ENCODE measurements at places on chromosomes 1 and 21. TPM values are rescaled to one million over a fixed set of nuclear protein-coding genes. Genes with fewer than 3 reads are reported as not detected.

GRCh38 chr1:11156963-11157362 is 32.2 kb upstream of the ANGPTL7 start:
- no peak for DNase-seq
- no peaks in the 10 kb centered on the region for H3K36me3 ChIP-seq
- H3K27ac ChIP-seq = no peak overlapping the region
- no peak overlapping the region for H3K4me3 ChIP-seq

GRCh38 chr1:214584805-214585766 is 17.9 kb upstream of the CENPF start:
- no peaks in the 10 kb centered on the region for H3K36me3 ChIP-seq
- no peaks in the 10 kb centered on the region for H3K27me3 ChIP-seq
- DNase-seq = no peak
- H3K27ac ChIP-seq = no peak overlapping the region
- no peak overlapping the region for H3K4me3 ChIP-seq
- no peaks in the 10 kb centered on the region for H3K4me1 ChIP-seq

DNA sequence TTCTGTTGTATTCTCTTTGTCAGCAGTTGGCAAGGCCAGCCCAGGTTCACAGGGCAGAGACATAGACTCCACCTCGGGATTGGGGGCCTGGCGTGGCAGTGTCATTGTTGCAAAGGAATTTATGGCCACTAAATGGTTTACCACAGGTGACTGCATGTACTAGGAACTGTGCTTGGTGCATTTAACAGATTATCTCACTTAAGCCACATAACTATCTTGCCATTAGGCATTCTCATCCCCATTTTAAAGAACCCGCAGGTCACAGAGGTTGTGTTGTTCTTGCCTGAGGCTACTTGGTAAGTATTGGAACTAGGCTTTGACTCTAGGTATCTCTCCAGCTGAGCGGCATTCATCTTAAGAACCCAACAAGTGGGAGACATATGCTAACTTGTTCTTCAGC is 9.7 kb downstream of the TLCD4 start:
- no peak overlapping the region for H3K4me3 ChIP-seq
- H3K36me3 ChIP-seq = no peaks in the 10 kb centered on the region
- H3K27me3 ChIP-seq = no peaks in the 10 kb centered on the region
- H3K4me1 ChIP-seq = no peaks in the 10 kb centered on the region
- no peak for DNase-seq
- no peak overlapping the region for H3K27ac ChIP-seq

GRCh38 chr1:200306944-200307754 is 102.7 kb downstream of the ZNF281 start:
- H3K36me3 ChIP-seq = no peaks in the 10 kb centered on the region
- no peak overlapping the region for H3K27ac ChIP-seq
- H3K4me3 ChIP-seq = no peak overlapping the region
- no peak for DNase-seq
- no peaks in the 10 kb centered on the region for H3K27me3 ChIP-seq
- no peaks in the 10 kb centered on the region for H3K4me1 ChIP-seq

GRCh38 chr1:113456967-113457366 is 66.7 kb downstream of the MAGI3 start:
- H3K4me3 ChIP-seq = no peak overlapping the region
- no peaks in the 10 kb centered on the region for H3K4me1 ChIP-seq
- no peaks in the 10 kb centered on the region for H3K27me3 ChIP-seq
- H3K36me3 ChIP-seq = no peaks in the 10 kb centered on the region
- no peak overlapping the region for H3K27ac ChIP-seq

DNA sequence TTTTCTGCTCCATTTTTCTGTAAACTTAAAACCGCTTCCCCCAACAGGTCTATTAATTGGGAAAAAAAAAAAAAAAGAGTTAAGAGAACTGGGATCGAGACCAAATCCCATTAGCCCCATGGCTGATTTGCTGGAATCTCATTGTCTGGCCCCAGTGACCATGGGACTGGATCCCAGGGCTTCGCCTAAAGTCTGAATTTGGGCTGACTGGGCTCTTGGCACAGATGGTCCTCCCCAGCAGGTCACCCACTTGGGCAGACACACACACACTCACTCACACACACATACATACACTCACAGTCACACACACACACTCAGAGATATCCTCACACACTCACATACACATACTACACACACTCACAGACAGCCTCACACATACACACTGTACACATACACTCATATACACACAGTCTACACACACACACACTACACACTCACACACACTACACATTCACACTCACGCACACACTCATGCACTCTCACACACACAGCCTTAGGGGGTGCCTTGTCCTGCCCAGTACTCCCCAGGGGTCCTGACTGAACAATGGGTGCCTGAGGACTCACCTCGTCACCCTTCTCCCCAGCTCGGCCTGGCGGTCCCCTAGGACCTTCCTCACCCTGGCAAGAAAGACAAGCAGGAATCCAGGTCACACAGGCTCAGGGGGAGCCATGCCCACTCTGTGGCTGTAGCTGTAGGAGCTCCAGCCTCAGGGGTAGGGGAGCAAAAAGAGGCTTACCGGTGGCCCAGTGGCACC is 7.5 kb downstream of the COL9A2 start:
- H3K4me3 ChIP-seq = no peak overlapping the region
- no peaks in the 10 kb centered on the region for H3K4me1 ChIP-seq
- no peak overlapping the region for H3K27ac ChIP-seq
- H3K27me3 ChIP-seq = no peaks in the 10 kb centered on the region

- H3K27me3 ChIP-seq = no peaks in the 10 kb centered on the region
- no peak overlapping the region for H3K27ac ChIP-seq
- H3K4me1 ChIP-seq = no peaks in the 10 kb centered on the region
- DNase-seq = no peak
Measured at GRCh38 chr1:93552741-93553455, 105.0 kb downstream of the FNBP1L start.

DNA sequence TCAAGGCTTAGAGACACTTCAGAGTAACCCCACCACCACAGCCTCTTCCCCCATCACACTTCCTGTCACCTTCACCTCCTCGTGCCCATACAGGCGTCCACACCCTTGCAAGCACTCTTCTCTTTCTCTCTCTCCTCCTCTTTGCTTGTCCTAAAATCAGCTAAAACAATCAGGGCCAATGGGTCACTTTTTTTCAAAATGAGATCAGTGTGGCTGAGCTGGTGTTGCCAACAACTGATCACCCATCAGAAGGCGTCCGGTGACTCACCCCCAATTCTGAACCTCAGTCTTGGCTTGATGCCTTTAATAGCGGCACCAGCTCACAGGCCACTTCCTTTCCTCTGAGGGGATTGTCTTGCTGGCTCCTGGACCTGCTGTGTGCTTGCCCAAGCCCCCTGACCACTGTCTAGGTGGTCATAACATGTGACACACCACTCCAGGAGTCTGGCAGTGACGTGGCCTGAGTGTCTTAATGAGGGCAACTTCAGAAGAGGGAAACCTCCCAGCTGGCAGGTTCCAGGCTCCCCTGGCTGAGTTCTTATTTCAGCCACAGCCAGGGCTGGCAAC is 1.6 kb downstream of the DRAXIN start:
- H3K36me3 ChIP-seq = no peaks in the 10 kb centered on the region
- H3K4me1 ChIP-seq = no peaks in the 10 kb centered on the region
- DNase-seq = peak; percentile 70
- H3K4me3 ChIP-seq = no peak overlapping the region

DNA sequence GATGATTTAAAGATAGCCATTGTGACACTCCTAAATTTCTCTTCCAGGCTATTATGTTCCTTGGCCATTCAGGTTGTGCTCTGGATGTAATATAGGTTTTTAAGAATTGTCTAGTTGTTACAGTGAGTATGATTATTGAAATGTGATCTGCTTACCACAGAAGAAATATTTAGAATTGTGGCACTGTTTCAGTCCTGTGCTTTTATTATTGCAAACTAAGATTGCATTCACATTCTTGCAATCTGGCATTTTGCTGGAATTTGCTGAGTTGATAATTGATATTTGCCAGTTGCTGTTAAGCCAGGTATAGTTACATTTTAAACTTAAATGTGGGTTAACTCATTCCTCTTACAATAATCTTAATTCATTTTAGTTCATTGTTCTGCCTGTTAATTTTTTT is 22.3 kb downstream of the EXO1 start:
- no peak for DNase-seq
- H3K27me3 ChIP-seq = no peaks in the 10 kb centered on the region
- no peaks in the 10 kb centered on the region for H3K4me1 ChIP-seq
- no peak overlapping the region for H3K4me3 ChIP-seq
- no peaks in the 10 kb centered on the region for H3K36me3 ChIP-seq
- H3K27ac ChIP-seq = no peak overlapping the region

GRCh38 chr1:46682064-46682463 is 10.4 kb downstream of the TEX38 start:
- no peak overlapping the region for H3K27ac ChIP-seq
- no peaks in the 10 kb centered on the region for H3K4me1 ChIP-seq
- H3K36me3 ChIP-seq = peaks cover 11% of the 10 kb centered on the region
- H3K27me3 ChIP-seq = no peaks in the 10 kb centered on the region
- H3K4me3 ChIP-seq = no peak overlapping the region

DNA sequence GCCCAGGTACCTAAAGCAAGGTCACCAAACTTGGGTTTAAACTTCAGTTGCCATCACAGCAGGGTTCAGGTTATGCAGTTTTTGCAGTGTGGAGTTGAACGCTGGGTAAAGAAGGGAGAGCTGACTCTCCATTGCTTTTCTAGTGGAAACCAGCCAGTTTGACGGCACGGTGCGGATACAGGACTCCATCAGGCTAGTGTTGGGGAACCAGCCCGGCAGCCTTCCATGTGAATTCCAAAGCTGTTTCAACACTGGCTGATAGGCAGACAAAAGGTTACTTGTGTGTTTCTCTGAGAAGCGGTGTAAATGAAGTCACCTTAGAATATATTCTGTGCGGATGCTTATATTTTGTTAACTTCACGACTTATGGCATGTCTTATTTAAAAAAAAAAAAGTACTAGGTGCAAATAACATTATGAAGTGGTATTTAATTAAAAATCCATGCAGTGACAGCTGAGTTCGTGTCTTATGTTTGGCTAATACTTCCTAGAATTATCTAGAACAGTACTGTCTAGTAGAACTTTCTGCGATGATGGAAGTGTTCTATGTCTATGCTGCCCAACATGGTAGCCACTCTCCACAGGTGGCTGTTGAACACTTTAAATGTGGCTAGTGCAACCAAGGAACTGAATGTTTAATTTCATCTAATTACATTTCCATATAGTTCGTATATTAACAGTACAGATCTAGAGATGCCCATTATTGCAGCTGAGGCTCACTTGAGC is 29.9 kb upstream of the RCAN3 start:
- peaks cover 1% of the 10 kb centered on the region for H3K36me3 ChIP-seq
- no peak overlapping the region for H3K4me3 ChIP-seq
- no peaks in the 10 kb centered on the region for H3K4me1 ChIP-seq
- DNase-seq = no peak

GRCh38 chr21:45590246-45590725 is 48.0 kb upstream of the SLC19A1 start:
- no peaks in the 10 kb centered on the region for H3K36me3 ChIP-seq
- H3K27ac ChIP-seq = no peak overlapping the region
- peak; percentile 84 for DNase-seq
- H3K27me3 ChIP-seq = no peaks in the 10 kb centered on the region
- H3K4me3 ChIP-seq = no peak overlapping the region
- no peaks in the 10 kb centered on the region for H3K4me1 ChIP-seq

- H3K36me3 ChIP-seq = no peaks in the 10 kb centered on the region
- H3K27ac ChIP-seq = no peak overlapping the region
- H3K4me1 ChIP-seq = no peaks in the 10 kb centered on the region
- no peaks in the 10 kb centered on the region for H3K27me3 ChIP-seq
- no peak for DNase-seq
- no peak overlapping the region for H3K4me3 ChIP-seq
Measured at GRCh38 chr1:239112101-239112935, 274.1 kb upstream of the CHRM3 start.

DNA sequence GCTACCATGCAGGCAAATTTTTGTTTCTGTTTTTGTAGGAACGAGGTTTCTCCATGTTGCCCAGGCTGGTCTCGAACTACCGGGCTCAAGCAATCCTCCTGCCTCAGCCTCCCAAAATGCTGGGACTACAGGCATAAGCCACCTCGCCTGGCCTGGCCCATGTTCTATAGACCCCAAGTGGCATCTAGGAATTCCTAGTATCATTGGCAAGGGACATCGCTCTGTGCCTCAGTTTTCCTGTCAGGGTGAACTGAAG is 14.5 kb downstream of the NES start:
- no peaks in the 10 kb centered on the region for H3K4me1 ChIP-seq
- no peaks in the 10 kb centered on the region for H3K27me3 ChIP-seq
- no peak overlapping the region for H3K4me3 ChIP-seq
- DNase-seq = no peak

DNA sequence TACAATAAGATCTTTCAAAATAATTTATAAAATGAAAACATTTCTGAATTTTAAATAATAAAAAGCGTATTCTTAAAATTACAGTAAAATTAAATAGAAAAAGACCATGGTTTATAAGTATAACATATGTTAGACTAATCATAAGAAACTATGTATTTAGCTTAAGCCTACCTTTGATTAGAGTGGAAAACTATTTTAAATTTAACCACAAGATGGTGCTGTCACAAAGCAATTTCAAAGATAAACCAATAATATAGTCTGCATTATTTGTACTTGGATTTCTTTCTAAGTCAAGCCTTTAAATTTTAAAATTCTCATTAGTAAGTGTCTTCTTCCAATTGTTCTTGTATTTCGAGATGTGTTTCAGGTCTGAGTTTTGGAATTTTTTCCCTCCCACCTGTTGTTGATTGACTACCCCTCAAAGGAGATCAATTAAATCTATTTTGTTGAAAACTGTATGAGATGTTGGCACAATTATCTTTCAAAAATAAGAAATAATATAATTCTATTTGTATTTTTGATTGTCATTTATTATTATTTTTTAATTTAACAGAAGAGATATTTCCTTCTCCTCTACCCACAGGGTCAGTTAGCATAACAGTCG is 459.8 kb downstream of the KCNT2 start:
- no peak overlapping the region for H3K27ac ChIP-seq
- H3K27me3 ChIP-seq = no peaks in the 10 kb centered on the region
- H3K4me1 ChIP-seq = no peaks in the 10 kb centered on the region
- no peaks in the 10 kb centered on the region for H3K36me3 ChIP-seq
- H3K4me3 ChIP-seq = no peak overlapping the region
- no peak for DNase-seq

GRCh38 chr1:25167269-25168192 is 64.8 kb downstream of the SYF2 start:
- H3K36me3 ChIP-seq = no peaks in the 10 kb centered on the region
- no peaks in the 10 kb centered on the region for H3K27me3 ChIP-seq
- no peaks in the 10 kb centered on the region for H3K4me1 ChIP-seq
- no peak for DNase-seq
- no peak overlapping the region for H3K27ac ChIP-seq

The AK2 gene
- polyA plus RNA-seq = 71.8 TPM

The VPS45 gene
- polyA plus RNA-seq = 39.7 TPM

The FCRL1 gene
- polyA plus RNA-seq = not detected

The RLF gene
- polyA plus RNA-seq = 5.9 TPM

Data from aorta (tissue), 5 donors.